ENCODE measurements at places on chromosomes 1 and 21. TPM values are rescaled to one million over a fixed set of nuclear protein-coding genes. Genes with fewer than 3 reads are reported as not detected.

DNA sequence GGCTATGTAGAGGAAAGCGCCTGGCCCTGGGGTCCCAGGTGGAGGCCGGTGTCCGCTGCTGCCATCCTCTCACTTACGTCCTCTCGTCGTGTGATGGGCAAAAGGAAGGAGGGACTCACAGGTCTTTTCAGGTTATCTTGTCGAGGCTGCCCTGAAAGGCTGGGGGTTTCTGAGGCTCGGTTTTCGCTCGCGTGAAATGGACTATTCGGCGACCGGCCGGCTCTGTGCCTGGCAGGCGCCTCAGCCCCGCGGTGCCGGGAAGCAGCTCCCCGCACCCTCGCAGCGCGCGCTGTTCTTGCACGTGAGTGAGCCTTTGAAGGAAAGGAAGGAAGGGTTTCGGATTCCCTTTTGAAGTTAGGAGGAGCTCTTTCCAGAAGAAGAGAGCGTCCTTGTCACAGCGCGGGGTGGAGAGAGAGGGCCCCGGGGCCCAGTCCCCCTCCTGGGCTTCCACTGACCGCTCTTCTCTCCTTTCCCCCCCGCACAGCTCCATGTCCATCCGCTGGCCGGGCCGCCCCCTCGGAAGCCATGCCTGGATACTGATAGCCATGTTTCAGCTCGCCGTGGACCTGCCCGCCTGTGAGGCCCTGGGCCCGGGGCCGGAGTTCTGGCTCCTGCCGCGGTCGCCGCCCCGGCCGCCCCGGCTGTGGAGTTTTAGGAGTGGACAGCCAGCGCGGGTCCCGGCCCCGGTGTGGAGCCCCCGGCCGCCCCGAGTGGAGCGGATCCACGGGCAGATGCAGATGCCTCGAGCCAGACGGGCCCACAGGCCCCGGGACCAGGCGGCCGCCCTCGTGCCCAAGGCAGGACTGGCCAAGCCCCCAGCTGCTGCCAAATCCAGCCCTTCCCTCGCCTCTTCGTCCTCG is 57.2 kb downstream of the AJAP1 start:
- DNase-seq, result no peak

- no peak for DNase-seq
Observed at GRCh38 chr1:212158912-212159796, 123.6 kb downstream of the DTL start.

GRCh38 chr1:236027104-236027503 is 37.8 kb downstream of the NID1 start:
- no peak for DNase-seq

- DNase-seq, result no peak
Observed at GRCh38 chr1:168083456-168084325, 53.0 kb downstream of the GPR161 start.

- peak; percentile 14 for DNase-seq
Observed at GRCh38 chr1:21439721-21440629, at the start of gene NBPF3. Gene NBPF3, plus strand, starts transcription at chr1:21440137. Its CDS starts 4,950 bp downstream, at chr1:21445087.

GRCh38 chr1:217036757-217037156 is 313.5 kb upstream of the ESRRG start:
- DNase-seq, result no peak

- no peak for DNase-seq
Observed at GRCh38 chr1:207581496-207582153, 63.3 kb upstream of the CR1L start.

GRCh38 chr21:45075596-45076244 is 1.3 kb downstream of the ADARB1 start:
- DNase-seq, result no peak

- DNase-seq, result peak; percentile 68
Observed at GRCh38 chr1:213122514-213122929, 71.5 kb downstream of the RPS6KC1 start.

- no peak for DNase-seq
Observed at GRCh38 chr1:42136466-42136865, 16.7 kb upstream of the GUCA2B start.

- DNase-seq, result no peak
Observed at GRCh38 chr1:178052650-178053461, 41.0 kb upstream of the RASAL2 start.

GRCh38 chr1:59833022-59833421 is 18.3 kb downstream of the HOOK1 start:
- no peak for DNase-seq

- no peak for DNase-seq
Observed at GRCh38 chr1:152486400-152487006, 24.1 kb upstream of the LCE5A start.

- no peak for DNase-seq
Observed at GRCh38 chr1:99603699-99604560, 42.0 kb upstream of the PALMD start.

GRCh38 chr1:94526152-94526980 is 15.2 kb downstream of the F3 start:
- DNase-seq, result no peak

GRCh38 chr1:227169343-227169742 is 148.9 kb downstream of the CDC42BPA start:
- no peak for DNase-seq

DNA sequence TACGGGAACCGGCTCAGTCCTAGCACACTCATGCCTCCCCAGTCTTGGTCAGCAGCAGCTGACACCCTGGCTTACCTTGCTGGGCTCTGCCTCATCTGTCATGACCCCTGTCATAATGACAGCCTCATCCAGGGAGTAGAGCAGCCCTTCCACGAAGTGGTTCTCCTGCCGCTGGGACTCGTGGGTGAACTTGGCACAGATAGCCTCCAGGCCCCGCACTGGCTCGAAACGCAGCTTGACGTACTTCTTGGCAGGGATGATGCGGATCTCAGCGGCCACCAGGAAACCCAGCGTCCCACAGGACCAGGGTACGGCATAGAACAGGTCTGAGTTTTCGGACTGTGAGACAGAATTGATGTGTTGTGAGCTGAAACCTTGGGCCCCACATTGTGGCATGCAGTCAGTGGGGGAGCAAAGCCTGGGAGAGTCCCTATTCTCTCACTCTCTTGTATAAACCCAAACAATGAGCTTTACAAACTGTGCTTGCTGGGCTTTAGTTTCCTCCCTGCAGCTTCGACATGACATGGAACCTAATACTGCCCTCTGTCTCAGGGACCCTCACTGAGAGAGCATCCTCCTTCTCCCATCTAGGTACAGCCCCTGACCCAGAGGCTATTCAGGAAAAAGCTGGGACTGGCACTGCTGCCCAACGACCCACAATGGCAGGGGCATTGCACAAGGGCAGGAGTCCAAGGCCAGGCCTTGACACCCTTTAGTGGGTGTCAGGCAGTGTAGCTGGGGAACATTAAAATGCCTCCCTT is 15.5 kb downstream of the DHCR24 start:
- DNase-seq, result no peak

DNA sequence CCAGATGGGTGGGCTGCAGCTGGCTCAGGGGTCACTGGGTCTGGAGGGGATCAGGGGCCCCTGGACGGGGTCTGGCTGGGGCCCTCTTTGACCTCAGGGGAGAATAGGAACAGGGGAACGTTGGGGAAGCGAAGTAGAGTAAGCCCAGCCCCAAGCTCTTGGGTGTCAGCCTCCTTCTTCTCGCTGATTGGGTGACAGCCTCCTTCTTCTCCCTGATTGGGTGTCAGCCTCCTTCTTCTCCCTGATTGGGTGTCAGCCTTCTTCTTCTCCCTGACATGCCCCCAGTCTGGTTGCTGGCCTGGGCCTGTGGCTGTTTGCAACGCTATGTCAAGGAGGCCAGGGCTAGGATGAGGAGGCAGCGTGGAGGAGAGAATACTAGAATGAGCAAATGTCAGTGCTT is 76.7 kb upstream of the CASZ1 start:
- no peak for DNase-seq

DNA sequence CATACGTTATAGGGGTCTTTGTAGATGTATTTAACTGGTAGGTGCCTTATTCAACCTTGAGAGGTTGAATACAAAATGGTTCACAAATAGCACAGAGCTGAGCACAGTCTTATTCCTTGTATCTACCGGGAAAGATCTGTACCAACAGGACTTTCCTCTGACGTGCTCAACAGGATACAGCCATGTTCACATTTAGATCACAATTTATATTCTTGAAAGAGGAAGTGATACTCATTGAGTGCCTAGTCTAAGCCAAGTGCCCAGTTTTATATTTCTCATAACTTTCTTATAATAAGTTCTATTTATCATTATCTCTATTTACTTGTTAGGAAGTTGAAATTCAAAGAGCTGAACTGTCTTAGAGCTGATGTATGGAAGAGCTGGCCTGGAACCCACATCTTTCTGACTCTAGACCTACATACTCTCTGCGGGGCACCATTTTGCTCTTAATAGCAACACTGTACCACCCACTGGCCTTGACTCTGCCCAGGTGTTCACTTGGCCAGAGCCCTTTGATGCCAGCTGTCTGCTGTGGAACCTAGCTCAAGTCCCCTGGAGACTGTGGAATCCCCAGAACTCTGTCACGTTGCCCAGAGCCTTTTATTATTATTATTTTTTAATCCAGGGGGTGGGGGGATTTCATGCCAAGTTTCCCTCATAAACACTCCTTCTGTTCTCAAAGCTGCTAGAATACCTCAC is 156.2 kb downstream of the TPR start:
- no peak for DNase-seq

DNA sequence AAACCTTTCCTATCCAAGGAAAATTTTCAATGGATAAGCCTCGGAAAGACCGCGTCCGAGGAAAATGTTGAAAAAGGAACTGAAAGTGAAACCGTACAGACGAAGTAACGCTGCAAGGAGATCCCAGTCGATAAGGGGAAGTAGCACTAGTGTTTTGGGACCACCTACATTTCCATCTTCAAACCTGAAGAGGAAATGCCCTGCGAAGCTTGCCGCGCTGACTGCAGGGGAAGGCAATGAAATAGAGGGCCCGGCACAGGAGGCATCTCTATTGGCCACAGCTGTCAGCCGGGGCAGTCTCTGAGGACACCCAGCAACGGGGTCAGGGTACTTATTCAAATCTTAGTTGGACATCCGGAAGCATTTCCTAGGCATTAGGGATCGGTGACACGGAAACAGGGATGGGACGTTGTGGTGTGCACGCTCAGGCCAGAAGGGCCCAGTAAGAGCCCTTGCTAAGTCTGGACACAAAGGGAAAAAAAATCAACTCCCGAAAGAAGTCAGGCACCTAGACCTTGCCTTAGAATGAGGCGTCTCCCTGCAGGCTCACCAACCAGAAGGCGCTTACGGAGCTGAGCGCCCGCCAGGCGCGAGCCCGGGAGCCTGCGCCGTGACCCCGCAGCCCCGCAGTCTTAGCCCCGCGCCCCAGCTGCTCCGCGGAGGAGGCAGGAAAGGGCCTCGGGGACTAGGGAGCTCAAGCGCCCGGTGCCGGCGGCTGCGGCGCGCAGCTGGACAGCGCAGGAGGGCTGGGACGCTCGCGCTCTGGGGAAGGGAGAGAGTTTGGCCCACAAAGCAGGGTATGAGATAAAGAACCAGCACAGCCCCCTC is 655 bp downstream of the USF1 start:
- no peak for DNase-seq

GRCh38 chr1:44246806-44247205 is 33.5 kb downstream of the DMAP1 start:
- DNase-seq, result no peak

DNA sequence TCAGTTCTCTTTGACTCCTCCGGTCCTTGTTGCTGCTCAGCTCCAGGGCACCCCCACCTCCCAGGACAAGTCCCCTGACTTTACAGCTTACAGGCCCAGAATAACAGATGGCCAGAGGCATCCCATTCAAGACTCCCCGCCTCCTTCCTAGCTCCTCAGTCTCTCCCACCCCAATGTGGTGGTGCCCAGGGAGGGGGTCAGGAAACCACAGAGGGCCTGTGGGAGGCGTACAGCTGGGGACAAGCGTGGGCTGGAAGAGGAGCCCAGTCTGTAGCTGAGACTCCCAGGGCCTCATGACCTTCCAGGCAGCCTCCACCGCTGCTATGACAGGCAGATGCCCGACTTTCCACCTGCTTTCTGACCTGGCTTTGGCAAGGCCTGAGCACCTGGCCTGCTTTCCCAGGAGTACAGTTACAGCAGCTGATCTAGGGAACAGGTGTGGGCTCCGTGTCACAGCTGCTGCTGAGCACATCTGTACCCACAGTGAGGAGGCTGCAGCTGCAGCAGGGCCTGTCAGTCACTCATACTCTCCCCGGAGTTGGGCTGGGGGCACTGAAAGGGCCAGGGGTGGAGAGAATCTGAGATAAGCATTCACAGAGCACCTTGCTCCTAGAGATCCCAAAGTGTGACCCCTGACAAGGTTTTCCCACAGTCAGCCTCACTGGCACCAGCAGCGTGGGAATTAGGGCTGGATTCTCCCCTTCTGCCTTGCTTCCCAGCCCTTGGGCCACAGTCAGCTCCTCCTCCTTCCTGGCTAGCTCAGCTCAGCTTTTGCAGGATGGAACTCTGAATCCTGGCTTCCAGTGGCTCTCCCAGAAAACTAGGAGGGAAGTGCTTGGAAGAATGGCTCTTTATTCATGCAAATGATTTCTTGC is 7.1 kb upstream of the NAV1 start:
- no peak for DNase-seq

DNA sequence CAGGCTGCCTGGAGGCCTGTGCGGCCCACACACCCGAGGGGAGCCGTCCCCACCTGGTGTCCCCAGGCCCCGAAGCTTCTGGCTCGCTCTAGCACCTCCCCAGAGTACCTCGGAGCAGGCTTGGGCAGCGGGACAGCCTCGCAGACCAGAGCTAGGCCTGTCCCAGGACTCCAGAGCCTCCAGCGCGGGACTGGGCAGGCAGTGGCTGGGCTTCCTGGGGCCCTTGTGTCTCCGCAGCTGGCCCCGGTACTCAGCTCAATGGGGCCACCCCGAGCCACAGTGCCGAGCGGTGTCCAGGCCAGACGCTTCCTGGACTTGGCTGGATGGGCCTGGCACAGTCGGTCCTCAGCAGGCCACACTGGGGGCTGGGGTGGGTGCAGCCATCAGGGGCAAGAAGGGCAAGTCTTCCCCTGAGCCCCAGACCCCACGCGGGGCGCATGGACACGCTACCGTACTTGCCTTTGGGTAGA is 4.9 kb downstream of the SCNN1D start:
- no peak for DNase-seq

DNA sequence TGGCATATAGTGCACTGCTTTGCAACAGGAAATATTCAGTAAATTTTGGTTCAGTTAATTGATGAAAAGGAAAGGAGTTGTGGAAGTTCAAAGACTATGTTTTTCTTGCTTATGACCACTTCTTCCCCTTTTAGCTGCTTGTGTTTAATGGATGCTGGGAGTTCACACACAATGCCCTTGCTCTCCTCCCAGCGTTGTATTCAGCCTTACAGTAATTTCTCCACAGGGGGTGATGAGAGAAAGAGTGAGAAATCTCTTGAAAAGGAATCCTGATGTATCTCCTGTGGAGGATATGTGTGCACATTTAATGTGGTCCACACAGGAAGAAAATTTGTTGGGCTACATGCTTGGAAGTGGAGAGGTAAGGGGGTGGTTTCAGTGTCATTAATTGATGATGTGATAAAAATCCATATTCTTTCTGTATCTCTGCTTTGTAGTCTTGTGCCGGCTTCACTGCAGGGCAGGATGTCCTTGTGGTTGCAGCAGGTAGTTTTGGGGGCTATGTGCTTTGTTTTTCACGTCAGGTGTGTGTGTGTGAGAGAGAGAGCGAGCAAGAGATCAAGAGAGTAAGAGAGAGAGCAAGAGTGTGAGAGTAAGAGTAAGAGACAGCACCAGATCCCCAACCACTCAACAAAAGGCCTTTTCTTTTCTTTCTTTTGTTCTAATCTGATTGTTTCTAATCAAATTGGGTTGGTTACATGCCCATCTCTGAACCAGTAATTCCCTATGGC is 204.4 kb downstream of the RWDD3 start:
- DNase-seq, result no peak

PCBP3 gene
- 1.5 TPM for total RNA-seq

MIXL1 gene
- total RNA-seq, result 0.10 TPM

RBM11 gene
- not detected for total RNA-seq

HRNR gene
- total RNA-seq, result not detected

MR1 gene
- 1.2 TPM for total RNA-seq

LCE2B gene
- total RNA-seq, result not detected

LRRN2 gene
- total RNA-seq, result 0.19 TPM

CLEC20A gene
- not detected for total RNA-seq

KCNA3 gene
- total RNA-seq, result not detected

VTCN1 gene
- total RNA-seq, result not detected
